CD4-positive, alpha-beta T cell treated with Interleukin-15 for 4 hours (primary cell): ENCODE measurements at places on chromosomes 2 and 18.

DNA sequence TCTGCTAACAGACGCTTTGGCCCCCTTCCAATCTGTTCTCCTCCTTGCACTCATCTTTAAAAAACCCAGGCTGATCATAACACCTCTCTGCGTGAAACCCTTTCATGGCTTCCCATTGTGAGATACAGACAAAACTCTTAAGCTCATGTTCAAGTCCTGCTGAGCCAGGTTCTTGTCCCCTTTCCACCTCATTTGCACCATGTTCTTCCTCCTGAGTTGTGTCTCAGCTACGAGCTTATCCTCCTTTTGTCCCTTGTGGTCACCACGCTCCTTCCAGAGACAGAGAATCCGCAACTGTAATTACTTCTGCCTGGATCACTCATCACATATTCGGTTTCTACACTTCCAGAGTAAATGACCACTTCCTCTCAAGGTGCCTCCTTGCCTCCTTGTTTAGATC is 238.8 kb downstream of the ACTR3 start:
- DNase-seq: no peak

DNA sequence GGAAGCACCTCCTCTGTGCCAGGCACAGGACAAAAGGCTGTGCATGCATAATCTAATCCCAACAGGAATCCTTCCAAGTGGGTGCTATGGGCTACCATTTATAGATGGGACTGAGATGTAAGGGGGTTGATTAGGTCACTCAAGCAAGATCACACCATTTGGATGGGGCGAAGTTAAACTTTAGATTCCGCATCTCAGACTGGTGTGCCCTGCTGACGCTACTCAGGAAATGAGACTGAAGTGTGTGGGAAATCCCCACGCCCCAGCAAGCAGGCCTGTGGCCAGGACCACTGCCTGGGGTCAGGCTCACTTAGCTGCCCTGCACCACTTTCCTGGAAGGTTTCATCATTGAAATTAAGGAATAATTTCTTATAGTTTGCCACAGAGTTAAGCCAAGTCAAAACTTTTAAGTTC is 70.5 kb upstream of the PPP1CB start:
- peak; percentile 71 for DNase-seq

GRCh38 chr2:220701115-220701514 is 871.0 kb downstream of the EPHA4 start:
- DNase-seq: no peak

- no peak for DNase-seq
Observed at GRCh38 chr2:68371581-68371980, 6.5 kb downstream of the PLEK start.
